ENCODE measurements at places on chromosomes 6 and 20.

DNA sequence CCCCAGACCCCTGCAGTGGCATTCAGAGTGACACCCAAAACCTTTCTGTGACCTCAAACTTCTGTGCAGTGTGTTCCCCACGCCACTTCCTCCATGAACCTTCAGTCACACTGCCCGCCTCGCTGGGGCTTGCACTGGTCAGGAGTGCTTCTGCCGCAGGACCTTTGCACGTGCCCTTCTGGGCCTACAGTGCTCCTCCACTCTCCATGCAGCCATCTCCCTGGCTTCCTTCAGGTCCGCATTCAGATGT, 27.1 kb downstream of the SYNJ2 start:
- no peak for DNase-seq

GRCh38 chr6:14380086-14380820, 262.7 kb downstream of the CD83 start:
- DNase-seq: no peak

- DNase-seq: no peak
Observed at GRCh38 chr6:98324446-98324845, 509.9 kb upstream of the POU3F2 start.

DNA sequence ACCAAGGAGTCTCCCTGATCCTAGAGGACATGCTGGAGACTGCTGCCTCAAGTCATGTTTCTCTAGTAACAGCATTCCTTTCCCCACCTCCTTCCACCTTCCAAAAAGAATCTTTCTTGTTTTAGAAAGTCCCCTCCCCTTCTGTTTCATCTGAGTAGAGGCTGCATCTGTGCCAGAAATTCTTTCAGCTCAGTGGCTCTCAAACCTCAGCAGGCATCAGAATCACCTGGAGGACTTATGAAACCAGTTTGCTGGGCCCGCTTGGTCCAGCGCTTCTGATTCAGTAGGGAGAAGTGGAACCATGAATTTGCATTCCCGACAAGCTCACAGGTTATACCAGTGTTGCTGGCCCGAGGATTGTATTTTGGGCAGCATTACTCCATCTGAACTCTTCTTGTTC, 55.1 kb downstream of the TMEM200A start:
- no peak for DNase-seq
